ENCODE measurements at places on chromosomes 4 and X.

- DNase-seq: no peak
These were observed 1.4 kb upstream of the MSL3 start for GRCh38 chrX:11756354-11757318.

DNA sequence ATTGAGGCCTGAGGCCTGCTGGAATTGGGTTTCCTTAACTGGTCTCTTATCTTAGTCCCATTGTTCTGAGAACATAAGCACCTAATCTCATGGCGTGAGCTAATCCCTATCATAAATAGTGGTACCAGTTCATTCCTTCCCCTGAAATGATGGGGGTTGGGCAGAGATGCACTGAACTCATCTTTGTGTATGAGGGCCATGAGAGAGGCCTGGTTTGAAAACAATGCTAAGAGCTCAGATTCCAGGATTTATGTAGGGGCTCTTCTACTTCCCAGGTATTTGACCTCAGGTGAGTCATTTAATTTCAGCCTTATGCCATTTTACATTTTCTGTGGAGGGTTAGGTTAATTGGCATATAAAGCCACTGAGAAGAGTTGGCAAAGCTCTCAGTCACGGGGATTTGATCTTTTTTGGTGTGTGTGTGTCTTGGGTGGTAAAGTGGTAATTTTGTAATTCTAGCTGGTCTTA, 4.4 kb downstream of the RBM3 start:
- no peak for DNase-seq

- no peak for DNase-seq
These were observed 82.2 kb downstream of the TENM3 start for GRCh38 chr4:182325397-182325796.

GRCh38 chr4:91837608-91838029, 466.1 kb upstream of the GRID2 start:
- DNase-seq: no peak

DNA sequence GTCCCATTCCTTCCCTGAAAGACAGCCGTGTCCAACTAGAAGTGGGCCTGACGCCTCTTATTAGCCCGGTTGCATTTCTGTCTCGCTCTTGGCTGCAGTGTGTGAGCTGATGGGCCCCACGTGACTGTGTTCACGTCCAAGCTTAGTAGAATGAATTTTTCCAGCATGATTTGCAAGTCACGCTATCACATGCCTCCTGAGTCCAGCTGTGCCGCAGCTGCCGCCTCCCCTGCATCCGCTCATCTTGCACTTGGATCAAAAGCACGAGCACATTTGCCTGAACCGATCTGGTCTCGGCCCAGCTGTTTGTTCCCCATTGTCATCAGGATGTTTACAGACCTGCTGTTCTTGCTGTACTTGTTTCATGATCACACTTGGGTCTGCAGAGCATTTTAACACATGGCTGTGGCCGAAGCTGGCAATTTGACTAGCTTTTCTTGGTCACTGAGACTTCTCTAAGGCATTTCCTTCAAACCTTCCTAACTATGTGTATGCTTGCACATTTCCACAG, 126.5 kb downstream of the KIT start:
- no peak for DNase-seq

GRCh38 chr4:165757451-165757850, 115.6 kb upstream of the TLL1 start:
- no peak for DNase-seq

GRCh38 chrX:149476513-149476912, 28.6 kb downstream of the IDS start:
- no peak for DNase-seq

GRCh38 chr4:98583265-98583664, 75.1 kb downstream of the TSPAN5 start:
- no peak for DNase-seq

GRCh38 chrX:47232803-47233332, at the start of gene USP11:
TSS of gene USP11 (plus strand) at chrX:47233009. CDS start at chrX:47233044, 35 bp downstream.
- no peak for DNase-seq

- DNase-seq: no peak
These were observed 8.1 kb upstream of the DTHD1 start for GRCh38 chr4:36273276-36273675.

DNA sequence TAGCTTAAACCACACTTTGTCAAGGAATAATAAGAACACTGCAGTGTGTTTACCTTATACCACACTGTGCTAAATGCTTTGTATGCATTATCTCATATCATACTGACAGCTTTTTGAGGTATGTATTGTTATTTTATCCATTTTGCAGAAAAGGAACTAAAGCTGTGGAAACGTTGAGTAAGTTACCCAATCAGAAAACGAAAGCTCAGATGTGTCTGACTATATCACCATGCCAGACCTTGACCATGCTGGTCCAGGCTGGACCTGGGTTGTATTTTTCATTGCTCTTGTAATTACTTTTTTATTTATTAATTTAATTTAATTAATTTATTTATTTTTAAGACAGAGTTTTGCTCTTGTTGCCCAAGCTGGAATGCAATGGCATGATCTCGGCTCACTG, 2.1 kb downstream of the HSD17B11 start:
- no peak for DNase-seq

DNA sequence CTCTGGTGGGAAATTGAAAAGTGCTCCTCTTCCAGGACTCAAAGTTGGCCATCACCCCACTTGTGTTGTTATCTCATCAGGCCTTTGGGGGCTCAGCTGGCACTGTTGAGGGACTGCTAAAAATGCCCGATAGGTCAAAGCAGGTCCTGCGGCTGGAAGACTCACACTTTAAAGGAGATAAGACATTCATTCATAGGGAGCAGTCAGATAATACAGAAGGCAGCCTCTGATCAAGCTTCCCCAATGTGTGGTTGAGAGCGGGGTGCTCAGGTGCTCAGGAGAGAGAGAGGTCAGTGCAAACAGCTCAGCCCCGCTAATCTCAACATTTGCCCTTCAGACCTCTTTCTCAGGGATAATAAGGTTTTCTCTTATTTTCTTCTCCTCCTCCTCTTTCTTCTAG, 70.3 kb downstream of the TMEM154 start:
- DNase-seq: no peak

GRCh38 chr4:98744372-98745150, 86.2 kb upstream of the TSPAN5 start:
- no peak for DNase-seq

GRCh38 chr4:951186-951585, 18.9 kb downstream of the TMEM175 start:
- DNase-seq: no peak

DNA sequence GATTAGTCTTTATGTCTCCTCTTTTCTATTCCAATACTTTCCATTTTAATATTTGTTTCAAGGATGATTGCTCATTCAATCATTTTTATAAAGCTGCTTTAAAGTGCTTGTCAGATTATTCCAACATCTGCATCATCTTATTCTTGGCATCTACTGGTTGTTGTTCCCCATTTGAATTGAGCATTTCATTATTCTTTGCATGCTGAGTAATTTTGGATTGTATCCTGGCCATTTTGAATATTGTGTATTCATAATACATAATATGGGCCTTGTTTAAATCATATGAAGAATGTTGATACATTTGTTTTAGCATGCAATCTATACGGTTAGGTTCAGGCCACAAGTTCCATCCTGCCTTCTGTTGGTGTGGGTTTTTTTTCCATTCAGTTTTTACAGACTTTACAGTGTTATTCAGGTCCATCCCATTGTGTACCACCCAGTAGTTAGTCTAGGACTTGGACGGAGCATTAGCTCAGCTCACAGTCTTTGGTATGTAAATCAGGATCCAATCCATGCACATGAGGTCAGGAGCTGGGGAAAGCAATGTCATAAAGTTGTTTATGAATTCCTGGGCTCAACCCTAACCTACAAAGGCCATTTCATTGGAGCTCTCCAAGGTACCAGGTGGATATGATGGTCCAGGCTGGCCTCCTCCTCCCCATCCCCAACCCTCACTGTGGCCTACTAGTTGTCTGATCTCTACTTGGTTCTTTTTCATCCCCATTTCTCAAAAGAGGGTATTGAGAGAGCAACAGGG, 20.3 kb downstream of the RGN start:
- DNase-seq: no peak

- no peak for DNase-seq
These were observed 40.7 kb downstream of the SPCS3 start for GRCh38 chr4:176360446-176360845.

Data from NCI-H460 (cell line).